ENCODE measurements at places on chromosomes 12 and 14.

GRCh38 chr12:75725521-75726111 lies 214.2 kb upstream of the KRR1 start:
- DNase-seq: no peak

GRCh38 chr14:76386944-76387782 lies 11.2 kb downstream of the ESRRB start:
- peak; percentile 37 for DNase-seq

- DNase-seq: no peak
These were observed 101.1 kb downstream of the CRACR2A start for GRCh38 chr12:3651585-3652424.

- no peak for DNase-seq
These were observed 195.6 kb upstream of the KRR1 start for GRCh38 chr12:75706786-75707605.

DNA sequence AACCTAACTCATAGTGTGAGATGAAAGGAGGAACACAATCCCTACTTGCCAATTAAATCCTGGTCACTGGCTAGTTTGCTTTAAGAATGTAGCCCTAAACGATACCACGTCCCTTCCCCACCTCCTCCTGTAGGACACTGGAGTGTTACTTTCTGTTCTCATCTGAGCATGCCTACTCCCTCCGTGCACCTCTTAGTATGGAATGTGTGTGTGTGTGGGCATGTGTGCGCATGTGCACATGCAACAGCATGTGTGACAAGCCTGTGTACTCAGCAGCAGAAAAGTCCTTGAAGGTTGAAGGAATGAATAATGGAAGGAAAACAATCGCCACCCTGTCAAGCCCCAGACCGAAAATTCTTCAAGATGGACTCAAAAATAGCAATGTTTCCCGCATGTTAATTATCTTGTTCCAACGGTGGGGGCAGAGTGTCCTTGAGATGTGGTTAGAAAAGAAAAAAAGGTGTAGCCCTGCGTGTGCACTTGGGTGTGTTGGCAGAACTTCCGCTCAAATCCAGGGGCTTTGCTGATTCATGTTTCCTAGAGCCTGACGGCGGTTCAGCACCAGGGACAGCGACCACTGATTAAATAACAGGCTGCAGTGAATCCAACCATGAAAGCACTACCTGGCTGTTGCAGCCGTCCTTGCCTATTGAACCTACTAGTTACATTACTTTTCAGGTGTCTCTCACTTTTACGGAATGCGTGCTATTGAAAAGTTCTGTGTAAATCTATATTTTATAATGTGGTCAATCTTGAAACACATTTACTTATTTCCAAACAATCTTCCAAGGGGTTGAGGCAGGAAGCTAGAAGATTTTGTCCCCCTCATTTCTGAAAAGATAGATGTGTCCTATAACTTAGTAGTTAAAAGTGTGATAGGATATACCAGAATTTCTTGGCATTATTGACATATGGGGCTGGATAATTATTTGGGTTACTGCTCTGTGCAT lies 79.8 kb downstream of the SRRM4 start:
- DNase-seq: no peak

DNA sequence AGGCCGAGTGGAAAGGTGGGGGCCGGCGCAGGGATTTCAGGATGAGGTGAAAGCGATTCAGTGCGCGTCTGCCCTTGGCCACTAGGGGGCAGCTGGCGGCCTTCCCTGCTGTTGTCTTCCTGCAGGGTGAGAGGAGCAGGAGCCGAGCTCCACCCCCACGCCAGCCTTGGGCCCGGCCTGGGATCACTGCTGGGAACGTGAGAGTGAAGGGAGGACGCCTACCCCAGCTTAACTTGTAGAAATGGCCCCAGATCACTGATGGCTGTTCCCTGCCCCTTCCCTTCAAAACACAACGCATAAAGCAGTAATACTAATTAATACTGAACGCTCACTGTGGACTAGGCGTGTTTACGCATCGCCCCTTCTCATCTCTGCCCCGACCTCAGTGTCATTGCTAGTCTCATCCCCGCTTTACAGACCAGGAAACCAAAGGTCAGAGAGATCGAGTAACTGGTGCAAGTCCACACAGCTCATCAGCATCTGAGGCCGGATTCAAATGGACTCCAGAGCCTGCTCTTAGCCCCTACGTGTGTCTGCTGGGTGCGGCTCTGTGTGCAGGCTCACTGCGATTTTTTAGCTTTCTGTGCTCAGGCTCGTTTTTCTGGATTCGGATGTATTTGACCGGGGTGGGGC lies 24.3 kb downstream of the MVK start:
- DNase-seq: peak; percentile 52

GRCh38 chr14:76490735-76491134 lies 114.8 kb downstream of the ESRRB start:
- no peak for DNase-seq

DNA sequence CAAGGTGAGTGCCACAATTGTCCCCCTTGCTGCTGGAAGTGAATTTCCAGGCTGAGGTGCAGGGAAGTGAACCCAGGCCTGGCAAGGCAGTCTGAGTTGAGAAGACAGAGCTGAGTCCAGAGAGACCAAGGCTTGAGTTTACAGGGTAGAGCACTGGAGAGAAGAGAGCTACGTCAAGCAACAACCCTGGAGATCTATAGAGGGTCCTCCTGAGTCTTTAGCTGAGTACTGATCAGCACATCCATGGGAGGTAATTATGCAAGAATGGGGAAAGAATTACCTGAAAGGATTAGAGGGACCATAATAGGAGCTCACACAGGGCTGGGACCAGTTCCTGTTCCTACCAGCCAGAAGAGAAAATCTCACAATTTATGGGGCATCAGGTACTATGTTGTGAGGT lies 190.7 kb downstream of the NEDD1 start:
- no peak for DNase-seq

DNA sequence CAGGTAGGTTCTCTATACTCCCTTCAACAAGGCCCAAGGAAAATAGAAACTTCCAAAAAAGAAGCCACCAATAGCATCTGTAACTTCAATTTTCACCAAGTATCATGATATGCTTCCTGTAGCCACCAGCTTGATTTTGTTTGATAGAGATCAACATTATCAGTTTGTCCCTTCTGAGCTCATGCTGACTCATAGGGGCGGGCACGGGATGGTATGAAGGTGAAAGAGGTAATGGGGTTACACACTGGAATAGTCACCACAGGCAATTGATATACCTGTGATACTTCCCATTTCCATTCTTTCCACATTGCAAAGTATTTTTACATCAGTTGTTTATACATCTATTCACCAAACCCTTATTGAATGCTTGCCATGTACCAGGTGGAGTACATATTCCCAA lies 134.1 kb downstream of the KCNA5 start:
- DNase-seq: no peak

GRCh38 chr12:15268927-15269552 lies 47.8 kb upstream of the RERG start:
- peak; percentile 35 for DNase-seq

DNA sequence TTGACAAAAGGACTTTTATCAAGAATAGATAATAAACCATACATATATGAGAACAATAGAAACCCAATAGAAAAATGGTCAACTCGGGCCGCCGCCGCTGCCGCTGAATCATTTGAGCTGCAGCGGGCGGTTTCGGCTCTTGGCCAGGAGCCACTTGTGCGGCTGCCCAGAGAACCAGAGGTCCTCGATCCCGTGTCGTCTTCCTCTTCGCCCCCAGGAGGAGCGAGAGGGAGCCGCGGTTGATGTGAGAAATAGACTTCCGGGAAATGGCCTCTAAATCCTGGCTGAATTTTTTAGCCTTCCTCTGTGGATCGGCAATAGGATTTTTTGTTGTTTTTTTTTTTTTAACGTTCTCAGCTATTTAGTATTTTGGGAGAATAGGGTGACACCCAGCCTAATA lies 44.8 kb downstream of the CPSF6 start:
- DNase-seq: no peak

DNA sequence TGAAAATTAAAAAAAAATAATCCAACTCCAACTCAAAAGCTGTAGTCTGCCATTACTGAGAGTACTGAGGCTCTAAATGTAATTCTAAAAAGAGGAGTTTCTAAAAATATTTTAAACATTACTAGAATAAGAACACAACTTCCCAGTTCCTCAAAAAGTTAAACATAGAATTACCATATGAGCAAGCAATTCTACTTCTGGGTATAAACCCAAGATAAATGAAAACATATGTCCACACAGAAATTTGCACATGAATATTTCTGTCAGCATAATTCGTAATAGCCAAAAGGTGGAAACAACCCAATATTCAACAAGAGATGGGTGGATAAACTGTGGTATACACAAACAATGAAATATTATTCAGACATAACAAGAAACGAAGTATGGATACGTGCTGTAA lies 15.0 kb upstream of the NR2C1 start:
- DNase-seq: no peak

DNA sequence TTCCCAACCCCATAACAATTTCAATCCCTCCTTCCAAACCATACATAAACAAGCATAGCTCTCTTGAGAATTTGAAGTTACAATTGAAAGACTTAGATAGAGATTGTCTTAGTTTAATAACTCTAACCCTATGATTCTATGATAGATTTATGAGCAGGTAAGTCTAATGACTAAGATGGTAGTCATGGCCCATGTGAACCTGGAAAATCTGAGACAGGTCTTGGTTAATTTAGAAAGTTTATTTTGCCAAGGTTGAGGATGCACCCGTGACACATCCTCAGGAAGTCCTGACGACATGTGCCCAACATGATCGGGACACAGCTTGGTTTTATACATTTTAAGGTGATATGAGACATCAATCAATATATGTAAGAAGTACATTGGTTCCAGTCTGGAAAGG lies 248.8 kb downstream of the KCNH5 start:
- DNase-seq: no peak

DNA sequence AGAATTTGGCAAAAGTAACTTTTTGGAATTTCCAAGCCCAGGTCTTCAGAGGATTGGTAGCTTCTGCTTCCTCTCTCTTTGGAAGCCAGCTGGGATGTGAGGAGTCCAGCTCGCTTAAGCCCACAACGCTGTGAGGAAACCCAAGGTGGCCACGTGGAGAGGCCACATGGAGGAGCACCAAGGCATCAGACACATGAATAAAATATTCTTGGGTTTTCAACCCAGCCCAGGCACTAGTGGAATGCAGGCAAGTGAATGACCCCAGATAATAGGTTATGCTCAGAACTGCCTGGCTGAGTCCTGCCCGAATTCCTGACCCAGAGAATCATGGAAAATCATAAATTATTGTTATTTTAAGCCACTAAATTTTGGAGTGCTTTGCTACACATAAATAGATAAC lies 119.7 kb upstream of the PARP11 start:
- no peak for DNase-seq

GRCh38 chr12:52415870-52416750 lies 10.0 kb upstream of the KRT82 start:
- DNase-seq: no peak

GRCh38 chr12:132560364-132560613 lies 50.1 kb downstream of the LRCOL1 start:
- DNase-seq: peak; percentile 17

DNA sequence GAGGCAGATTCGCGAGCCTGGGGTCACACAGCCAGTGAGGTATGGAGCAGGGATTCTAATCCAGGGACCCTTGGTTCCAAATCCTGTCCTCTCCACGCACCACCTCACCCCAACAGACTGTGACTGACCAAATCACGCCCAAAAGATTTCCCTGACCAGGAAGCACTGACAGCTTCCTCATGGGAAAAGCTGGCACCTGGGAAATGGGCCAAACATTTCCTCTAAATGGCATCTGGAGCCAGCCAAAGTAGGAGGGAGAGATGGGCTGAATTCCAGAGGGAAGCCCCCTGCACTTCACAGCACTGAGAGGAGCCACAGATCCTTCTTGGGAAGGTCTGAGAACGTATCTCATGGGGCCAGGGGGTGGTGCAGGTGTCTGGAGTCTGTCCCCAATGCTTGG lies 28.8 kb downstream of the CCDC92 start:
- no peak for DNase-seq

DNA sequence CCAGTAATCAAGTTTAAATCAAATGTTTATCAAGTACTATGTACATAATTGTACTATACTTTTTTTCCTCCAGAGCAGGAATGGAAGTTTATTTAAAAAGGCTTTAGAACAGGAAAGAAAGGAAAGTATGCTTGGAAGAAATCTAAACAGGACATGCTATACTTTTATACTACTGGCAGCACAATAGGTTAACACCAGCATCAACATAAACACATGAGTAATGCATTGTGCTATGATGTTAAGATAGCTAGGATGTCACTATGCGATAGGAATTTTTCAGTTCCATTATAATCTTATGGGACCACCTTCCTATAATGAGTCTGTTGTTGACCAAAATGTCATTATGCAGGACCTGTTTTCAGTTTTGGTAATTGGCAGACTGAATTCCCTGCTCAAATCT lies 41.5 kb upstream of the ANKS1B start:
- DNase-seq: no peak

GRCh38 chr12:132071040-132071810 lies 72.9 kb downstream of the DDX51 start:
- no peak for DNase-seq

DNA sequence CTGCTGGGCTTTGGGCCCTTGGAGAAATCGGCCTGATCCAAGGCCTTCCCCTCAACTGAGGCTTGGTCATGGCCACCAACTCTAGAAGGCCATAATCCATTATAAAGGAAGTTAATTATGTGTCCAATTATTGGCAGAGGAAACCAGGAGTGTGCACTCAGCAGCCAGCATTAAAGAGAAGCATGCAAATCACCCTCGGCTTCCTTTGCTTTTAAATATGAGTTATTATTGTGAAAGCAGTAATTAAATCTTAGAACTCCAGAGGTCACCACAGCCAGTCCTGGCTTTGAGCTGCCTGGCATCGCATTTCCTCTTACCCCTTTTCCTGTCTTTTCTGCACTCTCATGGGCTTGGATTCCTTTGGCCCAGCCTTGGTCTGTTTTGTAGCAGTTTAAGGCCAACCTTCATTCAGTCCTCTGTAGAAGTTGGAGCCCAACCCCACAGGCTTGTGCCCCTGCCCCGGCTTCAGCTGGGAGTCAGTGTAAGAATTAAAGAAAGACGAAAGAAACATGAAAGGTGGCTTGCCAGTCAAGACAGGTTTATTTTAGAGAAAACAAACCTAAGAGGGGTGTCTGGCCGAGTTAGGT lies 14.7 kb upstream of the KRT86 start:
- DNase-seq: no peak

GRCh38 chr14:24913021-24913420 lies 136.9 kb downstream of the STXBP6 start:
- DNase-seq: no peak

Data from activated CD4-positive, alpha-beta T cell treated with anti-CD3 and anti-CD28 coated beads, Interleukin-2, amount 50 U/mL, for 24 hours (primary cell).